NCI-H446 (cell line): ENCODE measurements at places on chromosomes 3 and 15.

GRCh38 chr3:74281705-74282104, 332.8 kb downstream of the CNTN3 start:
- no peak for DNase-seq

DNA sequence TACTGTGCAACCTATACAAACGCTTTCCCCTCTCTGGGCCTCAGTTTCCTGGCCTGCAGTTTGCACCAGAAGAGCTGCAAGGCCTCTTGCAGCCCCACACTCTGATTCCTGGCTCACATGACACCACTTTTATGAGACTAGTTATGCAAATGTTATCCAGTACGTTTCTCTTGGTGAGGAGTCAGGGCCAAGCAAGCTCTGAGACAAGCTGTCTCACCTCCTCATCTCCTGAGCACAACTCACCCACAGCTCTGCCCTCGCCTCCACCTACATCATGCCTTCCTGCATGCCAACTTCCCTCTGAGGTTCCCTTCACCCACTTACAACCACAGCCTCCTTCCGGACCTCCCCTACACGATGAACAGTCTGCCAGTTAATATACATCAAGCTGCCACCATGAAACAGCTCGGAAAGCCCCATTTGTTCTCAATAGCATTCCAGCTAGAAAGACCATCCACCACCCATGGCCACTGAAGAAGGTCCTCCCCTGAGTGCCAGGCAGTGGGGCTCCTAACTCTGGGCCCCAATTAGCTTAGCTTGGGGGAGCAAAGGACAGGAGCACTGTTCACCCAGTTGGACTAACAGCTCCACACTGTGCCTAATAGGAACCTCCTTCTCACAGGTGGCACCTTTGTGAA, 25.0 kb downstream of the CRYGS start:
- DNase-seq: no peak

DNA sequence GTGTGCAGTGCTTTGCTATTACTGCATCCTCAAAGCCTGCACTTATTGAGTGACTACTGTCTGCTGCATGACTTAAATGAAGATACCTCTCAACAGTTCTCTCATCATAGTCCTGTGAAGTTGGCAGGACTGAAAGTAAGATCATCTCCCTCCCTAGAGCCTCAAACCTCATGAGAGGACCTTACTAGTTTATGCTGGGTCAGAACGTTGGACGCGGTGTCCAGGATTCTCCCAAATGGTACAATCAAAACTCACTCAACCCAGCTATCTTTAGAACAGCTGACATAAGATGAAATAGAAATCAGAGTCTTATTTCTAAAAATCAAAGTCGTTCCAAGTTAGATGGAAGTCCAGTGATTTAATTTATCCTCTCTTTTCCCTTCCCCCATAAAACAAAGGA, 219.7 kb downstream of the PDZRN3 start:
- no peak for DNase-seq

GRCh38 chr3:170232266-170232665, 10.0 kb downstream of the PRKCI start:
- no peak for DNase-seq

DNA sequence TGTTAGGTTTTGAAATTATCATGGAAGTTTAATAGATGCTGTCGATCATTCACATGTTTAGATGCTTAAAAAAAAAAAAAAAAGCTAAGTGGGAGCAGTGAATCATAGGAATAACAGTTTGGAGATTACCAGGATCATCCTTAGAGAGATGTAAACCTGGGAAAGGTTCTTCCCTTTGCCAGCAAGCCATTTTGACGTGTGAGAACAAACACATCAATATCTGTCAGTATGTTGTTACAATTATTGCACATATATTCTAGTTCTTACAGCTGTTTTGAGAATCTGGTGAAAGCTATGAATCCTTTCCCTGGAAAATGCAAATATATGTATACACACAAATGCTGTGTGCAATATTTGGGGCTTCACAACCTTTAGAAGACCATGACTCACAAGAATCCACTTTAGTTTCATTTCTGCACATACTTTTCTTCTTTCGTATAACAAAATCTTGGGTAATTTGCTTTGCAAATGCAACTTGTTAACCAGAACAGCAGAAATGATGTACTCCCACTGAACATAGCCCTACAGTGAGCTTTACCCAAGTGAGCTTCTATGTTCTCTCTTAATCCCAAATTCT, 12.0 kb downstream of the NFKBIZ start:
- no peak for DNase-seq

DNA sequence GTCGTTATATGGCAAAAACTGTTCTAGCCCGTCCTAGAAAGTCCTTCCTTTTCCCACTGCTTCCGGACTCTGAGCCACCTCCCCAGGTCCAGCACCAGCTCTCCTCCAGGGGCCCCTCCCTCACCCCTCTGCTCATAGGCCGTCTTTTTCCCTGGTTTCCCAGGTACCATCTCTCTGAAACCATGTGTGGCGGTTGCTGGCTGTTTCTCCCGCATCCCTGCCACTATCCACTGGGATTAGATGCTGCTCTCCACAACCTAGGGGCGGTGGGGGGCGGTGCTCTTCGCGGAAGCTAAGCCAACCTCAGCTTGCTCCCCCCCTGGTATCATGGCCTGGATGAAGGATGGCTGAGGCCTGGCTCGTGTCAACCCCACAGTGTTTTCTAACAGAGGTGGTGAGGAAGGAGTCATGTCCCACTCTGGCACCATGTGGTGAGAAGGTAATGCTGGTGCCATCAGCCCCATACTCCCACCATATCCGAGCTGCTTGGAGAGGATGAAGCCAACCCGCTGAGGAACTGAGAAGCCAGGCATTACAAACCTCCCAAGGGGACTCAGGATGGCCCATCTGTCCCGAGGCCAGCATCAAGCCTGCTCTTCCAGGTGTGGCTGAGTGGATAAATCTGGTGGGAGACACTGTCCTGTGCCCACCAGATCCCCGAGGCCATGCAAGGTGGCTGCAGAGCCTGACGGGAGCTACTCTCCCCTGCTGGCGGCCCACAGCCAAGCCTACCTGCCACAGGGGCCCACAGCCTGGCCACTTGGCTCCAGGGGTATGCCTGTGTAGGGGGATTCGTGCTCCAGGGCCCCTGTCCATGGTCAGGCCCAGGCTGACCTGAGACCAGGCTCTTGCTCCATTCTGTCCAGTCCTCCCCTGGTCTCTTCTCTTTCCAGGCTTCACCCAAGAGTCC, 27.9 kb upstream of the SLC41A3 start:
- DNase-seq: no peak

DNA sequence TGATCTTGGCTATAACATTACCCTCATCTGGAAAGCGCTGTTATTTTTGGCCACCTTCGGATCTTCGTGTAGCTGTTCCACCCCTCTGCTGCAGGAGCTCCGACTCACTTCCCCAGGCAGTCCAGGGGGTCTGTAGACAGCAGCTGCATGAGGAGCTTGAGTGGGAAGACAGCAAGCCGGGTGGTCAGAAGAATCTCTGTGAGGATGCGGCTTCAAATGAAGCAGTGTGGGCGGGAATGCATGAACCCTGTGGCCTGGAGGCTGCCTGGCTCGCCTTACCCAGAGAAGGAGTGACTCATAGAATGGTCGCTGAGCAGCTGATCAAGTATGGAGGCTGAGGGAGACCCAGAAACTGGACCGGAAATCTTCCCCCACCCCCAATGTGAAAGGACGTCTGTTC, 45.2 kb upstream of the NR2F2 start:
- DNase-seq: no peak

DNA sequence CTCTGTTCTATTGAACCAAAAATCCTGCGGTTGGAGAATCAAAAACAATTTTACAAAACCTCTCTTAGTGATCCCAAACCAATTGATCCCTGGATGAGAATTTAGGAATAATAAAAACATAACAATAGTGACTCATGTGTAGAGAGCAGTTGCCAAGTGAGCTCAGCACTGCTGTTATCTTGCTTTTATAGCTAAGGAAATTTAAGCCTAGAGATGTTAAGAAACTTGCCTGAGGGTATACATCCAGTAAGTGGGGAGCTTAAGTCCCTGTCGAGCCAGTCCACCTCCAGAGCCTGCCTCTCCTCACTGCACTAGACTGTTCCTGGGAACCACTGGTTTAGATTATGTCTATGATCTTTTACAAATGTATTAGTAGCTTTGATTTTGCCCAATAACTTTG, 358.4 kb upstream of the LMCD1 start:
- no peak for DNase-seq

GRCh38 chr3:177516158-177517011, 319.1 kb upstream of the TBL1XR1 start:
- peak; percentile 46 for DNase-seq

GRCh38 chr15:34951993-34952392, 17.5 kb downstream of the AQR start:
- DNase-seq: no peak

GRCh38 chr3:38564631-38565338, 68.6 kb downstream of the EXOG start:
- DNase-seq: no peak

GRCh38 chr15:26084771-26085170, 221.6 kb upstream of the ATP10A start:
- DNase-seq: no peak

DNA sequence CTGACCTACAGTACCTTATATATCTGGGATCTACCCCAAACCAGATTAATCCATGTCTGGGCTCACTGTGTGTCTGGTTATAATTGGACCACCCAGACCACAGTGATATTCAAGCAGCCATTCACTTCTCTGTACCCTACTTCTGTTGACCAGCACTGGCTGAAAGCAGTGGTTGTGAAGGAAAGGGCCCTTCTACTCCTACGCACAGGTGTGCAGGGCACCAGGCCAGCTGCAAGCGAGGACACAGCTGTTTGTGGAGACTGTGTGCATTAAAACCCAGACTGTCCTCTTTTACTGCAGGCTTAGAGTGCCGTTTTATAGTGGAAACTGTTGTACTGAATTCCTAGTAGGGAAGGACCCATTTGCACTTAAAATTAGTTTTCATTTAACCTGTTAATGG, 29.5 kb downstream of the CTDSPL start:
- DNase-seq: no peak

DNA sequence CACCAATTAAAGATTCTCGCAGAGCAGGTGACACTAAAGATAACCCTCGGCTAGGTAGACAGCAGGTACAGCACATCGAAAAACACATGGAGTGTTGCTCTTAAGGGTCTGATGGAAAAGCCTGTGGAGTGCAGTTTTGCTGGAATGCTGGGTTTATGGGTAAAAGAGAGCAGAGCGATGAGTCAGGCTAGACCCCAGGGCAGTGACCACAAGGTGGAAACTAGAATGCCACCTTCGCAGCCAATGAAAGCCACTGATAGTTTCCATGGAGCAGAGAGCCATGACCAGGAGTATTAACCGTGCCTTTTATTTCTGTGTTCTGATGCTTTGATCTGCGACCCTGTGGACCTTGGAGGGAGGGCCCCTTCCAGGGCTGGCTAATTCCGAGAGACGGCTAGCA, 149.8 kb downstream of the GABRB3 start:
- DNase-seq: no peak

DNA sequence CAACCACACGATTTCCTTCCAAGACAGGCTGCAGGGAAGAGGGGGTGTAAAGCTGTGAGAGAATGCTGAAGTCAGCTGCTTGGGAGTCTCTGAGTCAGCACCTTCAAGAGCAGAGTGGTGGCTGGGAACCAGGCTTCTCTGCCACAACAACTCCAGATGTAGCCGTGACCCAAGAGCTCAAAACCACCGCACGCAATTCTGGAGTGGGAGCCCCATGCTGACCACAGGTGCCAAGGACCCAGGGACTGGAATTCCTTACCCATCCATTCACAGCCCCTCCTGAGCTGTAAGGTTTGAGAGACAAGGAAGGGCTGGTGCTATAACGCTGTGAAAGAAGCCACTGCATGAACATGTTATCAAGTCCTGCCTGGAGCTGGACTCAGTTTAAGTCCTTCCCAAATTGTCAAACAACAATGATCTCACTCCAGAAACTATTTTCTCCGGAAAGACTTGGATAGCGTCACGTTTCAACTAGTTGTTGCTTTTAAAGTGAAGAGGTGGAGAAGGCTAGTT, 61.4 kb downstream of the UMPS start:
- DNase-seq: no peak

GRCh38 chr15:78995921-78996893, 51.4 kb upstream of the CTSH start:
- no peak for DNase-seq

GRCh38 chr15:42483677-42484076, 7.3 kb downstream of the ZNF106 start:
- DNase-seq: no peak

- no peak for DNase-seq
These were observed 37.7 kb downstream of the LDHAL6B start for GRCh38 chr15:59244337-59244736.

DNA sequence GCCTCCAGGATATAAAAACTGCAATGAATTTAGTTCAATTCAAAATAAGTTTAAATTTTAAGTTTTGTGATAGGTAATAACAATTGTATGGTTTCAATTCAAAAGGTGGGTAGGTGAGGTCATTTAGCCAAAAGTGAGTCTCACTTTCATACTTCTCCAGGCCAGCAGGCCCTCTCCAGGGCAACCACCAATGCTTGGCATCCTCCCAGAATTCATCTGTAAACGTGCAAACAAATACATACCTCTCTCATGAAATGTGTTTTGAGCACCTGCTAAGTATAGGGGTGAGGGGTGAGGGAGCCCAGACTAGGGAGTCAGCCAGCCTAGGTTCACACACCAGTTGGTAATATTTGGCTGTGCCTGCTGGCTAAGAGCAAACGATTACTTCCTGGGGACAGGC, 22.0 kb upstream of the RBSN start:
- no peak for DNase-seq

GRCh38 chr3:153577059-153577736, 415.2 kb downstream of the RAP2B start:
- no peak for DNase-seq
